ENCODE measurements at places on chromosomes 1 and 21.

DNA sequence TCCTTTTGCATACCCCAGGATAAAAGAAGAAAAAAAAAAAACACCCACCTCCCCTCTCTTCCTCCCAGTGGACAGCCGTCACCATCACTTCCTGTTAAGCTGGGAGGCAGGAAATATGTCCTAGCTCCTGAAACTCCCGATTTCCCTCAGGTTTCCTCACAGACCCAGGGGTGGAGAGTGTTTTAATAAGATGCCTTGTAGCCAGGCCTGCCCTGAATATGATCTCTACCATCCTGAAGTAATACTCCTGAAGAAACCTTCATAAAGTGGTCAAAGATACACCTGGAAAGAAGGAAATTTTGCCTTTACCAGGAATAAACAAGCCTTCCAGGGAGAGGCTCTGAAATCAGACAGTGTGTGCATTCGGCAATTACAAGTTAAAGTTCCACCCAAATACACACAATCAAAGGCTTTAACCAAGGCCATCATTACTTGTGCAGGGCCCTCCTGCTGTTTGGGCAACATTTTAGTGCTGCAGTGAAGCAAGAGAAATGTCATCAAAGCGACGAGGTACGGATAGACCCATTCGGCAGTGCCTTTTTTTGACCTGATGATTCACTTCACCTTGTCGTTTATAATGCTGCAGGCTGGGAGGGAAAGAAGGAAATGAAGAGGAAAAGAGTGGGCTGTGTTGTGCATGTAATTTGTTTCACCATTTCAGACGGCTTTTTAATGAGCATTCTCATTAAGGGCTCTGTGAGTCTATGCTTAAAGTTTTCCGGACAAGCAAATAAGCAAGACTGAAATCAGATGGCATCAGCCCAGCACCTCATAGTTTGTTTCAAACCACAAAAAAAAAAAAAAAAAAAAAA lies 41.0 kb upstream of the RASAL2 start:
- DNase-seq: no peak

GRCh38 chr1:4089421-4090175 lies 189.5 kb upstream of the C1orf174 start:
- DNase-seq: no peak

DNA sequence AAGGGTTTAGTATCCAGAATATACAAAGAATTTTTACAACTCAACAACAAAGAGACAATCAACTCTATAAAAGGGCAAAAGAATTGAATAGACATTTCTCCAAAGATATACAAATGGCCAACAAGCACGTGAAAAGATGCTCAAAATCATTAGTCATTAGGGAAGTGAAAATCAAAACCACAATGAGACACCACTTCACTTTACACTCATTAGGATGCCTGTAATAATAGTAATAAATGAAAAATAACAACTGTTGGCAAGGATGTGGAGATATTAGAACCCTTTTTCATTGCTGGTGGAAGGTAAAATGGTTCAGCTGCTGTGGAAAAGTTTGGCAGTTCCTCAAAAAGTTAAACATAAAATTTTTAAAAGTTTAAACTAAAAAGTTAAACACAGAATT lies 7.0 kb upstream of the ABCD3 start:
- DNase-seq: no peak

GRCh38 chr1:154821083-154821482 lies 49.0 kb downstream of the KCNN3 start:
- DNase-seq: no peak

DNA sequence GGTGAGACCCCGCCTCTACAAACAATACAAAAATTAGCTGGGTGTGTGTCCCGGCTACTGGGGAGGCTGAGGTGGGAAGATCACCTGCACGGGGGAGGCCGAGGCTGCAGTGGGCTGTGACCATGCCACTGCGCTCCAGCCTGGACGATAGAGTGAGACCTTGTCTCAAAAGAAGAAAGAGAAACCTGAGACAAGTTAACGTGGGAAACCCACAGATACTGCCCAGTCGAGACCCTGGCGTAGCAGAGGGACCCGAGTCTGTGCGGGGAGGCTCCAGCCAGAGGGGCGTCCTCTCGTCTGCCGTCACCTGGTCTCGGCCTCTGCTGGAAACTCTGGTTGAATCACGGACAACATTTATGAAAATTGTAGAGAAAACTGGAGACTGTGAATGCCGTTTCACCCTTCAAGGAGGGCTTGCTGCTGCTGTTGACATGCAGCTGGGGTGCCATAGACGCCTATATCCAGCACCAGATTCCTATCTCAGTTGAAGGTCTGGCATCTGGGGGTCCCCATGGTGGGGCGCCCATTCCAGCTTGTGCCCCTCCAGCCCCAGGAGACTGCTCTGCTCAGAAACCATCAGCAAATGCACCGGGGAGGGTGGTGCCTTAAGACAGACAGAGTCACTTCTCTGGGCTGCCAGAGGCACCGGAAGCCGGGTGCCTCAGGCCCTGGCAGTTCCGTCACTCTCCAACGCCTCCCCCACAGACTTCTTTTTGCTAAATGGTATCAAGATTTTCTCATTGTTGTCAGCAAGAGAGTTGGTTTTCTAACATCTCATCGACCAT lies 13.6 kb upstream of the CDK11B start:
- no peak for DNase-seq

All from activated gamma-delta T cell (primary cell).